Substantia nigra (tissue), 51 donors: ENCODE measurements at places on chromosomes 7 and 10.

DNA sequence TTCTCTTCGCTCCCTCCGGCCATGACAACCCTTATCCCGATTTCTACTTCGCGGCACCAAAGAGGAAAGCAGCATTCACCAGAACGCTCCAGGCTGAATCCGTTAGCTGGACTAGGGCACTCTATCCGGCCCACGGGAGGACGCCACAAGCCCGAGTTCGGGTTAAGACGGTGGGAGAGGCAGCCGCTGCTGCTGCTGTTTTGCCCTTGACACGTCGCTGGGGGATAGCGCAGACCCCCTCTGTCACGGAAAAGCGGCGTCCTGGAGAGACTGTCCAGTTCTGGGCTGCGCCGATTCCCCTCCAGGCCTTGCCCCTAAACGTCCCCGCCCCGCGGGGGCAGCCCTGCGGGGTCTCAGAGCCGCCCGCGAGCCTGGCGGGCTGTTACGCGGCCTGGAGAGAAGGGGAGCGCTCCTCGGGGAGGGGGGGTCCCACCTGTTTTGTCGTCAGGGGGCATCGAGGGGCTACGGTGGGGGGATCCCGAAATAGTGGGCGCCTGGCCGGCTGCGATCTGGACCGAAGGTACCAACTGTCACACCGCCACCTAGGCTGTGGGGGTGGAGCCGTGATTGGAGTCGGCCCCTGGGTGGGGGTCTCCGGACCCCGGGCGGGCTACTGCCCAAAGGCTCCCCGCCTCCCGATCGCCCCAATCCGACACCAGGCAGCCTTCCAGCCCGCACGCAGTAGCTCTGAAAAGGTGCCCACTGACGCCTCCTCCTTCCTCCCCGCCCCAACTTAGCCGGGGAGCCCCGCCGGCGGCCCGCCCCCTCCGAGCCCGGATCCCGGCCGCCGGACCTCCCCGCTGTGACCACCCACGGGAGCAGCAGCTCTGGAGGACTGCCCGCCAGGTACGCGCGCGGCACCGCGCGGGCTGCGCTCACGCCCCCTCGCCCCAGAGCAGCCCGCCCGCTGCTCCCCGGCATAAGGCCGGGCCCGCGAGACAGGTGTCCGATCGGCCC, 772 bp downstream of the SGMS1 start:
- DNase-seq: peak; percentile 44

DNA sequence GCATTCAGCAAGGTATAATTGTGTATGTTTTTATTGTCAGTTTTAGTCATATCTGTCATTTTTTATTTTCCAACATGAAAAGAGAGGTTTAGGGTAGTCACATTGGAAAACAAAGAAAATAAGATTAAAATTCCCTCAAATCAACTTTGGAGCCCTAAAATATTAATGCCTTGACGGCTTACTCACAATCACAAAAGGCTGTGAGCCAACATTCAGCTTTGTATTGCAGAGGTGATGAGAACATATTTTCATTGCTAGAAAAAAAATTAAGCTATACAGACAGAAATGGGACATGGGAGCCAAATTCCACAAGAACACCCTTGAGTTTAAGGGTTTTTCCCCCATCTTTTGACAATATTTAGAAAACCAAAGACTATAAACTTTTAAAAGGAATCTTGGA, 30.2 kb downstream of the CALD1 start:
- DNase-seq: no peak

GRCh38 chr7:112172870-112173567, 33.2 kb downstream of the DOCK4 start:
- DNase-seq: no peak

DNA sequence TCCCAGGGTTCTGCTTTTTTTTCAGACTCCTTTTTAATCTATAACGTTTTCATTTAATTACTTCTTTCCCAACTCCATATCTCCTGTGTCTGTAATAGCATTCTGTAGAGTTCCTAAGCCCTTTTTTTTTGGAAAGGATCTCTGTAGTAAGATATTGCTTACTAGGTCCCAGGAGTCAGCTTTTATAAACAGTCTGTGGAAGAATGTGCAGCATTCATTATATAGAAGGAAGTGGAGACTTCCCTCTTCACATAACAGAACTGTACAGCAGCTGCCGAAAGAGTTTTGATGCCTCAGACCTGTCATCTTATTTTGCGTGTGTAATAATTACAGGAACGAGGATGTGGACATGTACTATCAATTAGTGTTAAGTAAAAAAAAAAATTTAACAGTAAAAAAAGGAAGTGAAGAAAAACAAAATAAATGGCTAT, 7.4 kb upstream of the STEAP4 start:
- DNase-seq: no peak

- no peak for DNase-seq
These were observed 307.7 kb downstream of the MDFIC start for GRCh38 chr7:115229401-115230105.

- DNase-seq: no peak
These were observed 112.1 kb downstream of the WDFY4 start for GRCh38 chr10:48796713-48797245.

- no peak for DNase-seq
These were observed 182.8 kb upstream of the CDC14C start for GRCh38 chr7:48741545-48741944.

DNA sequence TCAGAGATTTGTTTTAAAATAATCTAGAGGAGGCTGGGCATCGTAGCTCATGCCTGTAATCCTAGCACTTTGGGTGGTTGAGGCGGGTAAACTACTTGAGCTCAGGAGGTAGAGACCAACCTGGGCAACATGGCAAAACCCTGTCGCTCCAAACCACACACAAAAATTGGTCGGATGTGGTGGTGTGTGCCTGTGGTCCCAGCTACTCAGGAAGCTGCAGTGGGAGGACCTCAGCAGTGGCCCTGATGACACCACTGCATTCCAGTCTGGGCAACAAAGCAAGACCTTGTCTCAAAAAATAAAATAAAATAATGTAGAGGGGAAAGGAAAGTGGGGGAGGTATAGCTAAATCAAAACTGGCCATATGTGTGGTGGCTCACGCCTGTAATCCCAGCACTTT, 13.9 kb upstream of the PPP3CB start:
- DNase-seq: no peak

DNA sequence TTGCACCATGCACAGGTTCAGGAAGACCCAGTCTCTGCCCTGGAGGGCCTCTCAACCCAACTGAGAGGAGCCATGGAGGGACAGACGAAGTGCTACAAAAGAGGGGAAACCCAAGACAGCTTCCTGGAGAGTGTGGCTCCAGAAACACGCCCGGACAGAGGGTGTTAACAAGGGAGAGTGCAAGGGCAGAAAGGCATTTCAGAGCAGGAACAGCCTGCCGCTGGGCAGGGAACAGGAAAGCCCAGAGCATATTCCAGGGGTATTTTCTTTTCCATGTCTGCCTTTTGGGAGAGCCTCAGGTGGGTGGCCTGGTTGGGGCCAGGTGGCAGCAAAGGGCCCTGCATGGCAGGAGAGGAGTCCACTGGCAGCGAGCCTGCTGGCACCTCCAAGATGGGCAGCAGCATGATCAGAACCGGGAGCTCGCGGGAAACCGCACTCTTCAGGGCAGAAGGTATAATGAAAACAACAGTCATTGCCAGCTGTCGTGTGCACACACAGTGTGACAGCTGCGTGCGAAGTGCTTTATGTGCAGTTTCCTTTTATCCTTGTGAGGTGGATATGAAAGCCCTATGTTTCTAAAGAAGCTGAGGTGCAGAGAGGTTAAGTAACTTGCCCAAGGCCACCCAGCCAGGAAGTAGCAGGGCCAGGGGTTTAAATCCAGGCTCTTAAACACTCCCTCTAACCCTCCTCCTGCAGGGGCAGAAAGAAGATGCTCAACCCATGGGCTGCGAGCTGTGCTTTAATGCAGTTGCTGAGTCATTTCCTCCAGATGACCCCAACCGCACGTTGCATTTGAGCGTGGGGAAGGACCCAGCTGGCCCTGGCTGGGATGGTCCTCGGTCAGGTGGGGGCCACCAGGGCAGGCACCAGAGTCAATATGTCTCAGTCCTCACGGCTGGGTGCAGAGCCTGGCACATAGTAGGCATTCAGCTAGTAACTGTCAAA, 128.6 kb downstream of the OAT start:
- DNase-seq: no peak

DNA sequence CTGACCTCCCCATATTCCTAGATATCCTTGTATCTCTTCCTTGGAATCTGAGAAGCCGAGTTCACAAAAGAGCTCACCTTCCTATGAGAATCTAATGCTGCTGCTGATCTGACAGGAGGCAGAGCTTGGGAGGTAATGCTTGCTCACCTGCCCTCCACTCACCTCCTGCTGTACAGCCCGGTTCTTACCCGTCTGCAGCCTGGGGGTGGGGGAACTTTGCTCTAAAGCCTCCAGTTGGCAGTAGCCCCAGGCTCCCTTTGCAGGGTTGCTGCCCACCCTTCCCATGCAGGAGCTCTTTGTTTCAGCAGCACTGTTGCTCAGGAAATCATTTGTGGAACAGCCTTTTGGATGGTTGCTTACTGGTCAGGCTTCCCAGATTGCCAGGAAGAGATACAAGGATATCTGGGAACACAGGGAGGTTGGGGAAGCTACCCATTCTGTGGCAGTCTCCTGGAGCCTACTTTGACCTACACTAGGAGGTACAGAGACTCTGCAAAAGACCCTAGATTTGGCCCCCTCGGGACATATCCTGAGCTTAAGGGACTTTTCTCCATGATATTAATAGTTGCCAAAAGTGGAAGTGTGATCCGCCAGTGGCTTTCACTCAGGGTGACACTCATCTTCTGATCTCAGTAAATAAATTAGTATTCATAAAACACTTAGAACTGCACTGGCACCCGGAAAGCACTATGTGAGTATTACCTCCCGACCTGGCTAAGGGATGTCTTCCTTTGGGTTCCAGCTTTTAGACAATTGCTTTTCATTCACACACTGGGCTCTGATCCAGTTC, 363.7 kb upstream of the PODXL start:
- no peak for DNase-seq

DNA sequence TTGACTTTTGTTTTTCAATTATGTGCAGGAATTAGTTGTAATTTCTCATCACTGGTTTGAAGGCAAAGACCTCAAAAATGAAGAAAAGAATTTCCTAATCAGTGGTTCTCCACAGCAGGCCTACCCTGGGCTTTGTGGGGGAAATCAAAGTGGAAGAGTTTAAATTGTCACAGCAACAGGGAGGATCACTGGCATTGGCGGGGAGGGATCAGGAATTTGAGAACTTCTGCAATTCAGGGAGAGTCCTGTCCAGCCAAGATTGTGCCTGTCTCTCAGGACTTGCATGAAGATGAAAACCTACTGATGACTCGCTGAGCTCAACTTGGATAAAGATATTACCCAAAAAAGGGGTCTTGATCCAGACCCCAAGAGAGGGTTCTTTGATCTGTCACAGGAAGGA, 70.1 kb downstream of the HACD1 start:
- no peak for DNase-seq

DNA sequence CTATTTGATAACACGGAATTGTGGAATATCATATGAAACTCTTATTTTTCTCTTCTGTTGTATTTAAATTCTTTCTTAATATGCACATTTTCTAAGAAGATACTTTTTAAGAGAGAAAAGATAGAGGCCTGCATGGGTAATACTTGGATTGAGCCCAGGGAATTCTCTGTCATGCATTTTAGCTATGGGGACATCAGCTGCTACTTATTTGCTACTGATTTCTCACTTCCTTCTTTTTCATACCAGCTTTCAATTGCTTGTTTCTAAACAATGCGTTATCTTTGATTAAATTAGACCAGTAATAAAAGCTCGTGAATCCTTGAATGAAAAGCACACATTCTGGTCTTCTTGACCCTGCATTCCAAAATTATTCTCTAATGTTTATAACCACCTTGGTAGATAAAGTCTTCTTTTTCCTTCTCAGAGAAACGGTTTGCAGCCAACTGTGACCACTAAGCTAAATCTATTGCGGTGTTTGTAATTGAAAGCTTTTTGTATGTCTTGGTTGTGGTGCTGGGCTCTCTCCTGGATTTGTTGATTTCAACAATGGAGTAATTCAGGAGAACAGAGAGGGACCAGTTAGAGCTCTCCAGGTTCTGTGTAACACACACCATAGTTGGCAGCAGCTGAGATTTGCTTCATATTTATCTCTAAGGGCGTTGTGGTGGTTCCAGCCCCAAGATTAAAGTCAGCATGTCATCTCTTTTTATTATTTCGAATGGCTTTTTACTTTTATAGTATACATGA, 139.3 kb downstream of the PPP1R9A start:
- no peak for DNase-seq

DNA sequence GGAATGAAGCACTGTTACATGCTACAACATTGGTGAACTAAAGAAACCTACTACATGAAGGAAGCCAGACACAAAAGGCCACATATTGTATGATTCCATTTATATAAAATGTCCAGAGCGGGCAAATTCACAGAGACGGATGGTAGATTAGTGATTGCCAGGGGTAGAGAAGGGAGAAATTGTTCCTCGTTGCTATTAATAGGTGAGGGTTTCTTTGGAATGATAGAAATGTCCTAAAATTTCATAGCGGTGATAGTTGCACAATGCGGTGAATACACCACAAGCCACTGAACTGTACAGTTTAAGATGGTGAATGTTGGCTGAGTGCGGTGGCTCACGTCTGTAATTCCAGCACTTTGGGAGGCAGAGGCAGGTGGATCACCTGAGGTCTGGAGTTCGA, 29.0 kb downstream of the DENND2A start:
- no peak for DNase-seq
